ENCODE measurements at places on chromosomes 4 and X. TPM values are rescaled to one million over a fixed set of nuclear protein-coding genes. Genes with fewer than 3 reads are reported as not detected.

The CABS1 gene
- total RNA-seq, result not detected

The ARMCX4 gene
- 12.7 TPM for total RNA-seq

The ETDA gene
- total RNA-seq, result not detected

The COL4A6 gene
- total RNA-seq, result 109 TPM

DNA sequence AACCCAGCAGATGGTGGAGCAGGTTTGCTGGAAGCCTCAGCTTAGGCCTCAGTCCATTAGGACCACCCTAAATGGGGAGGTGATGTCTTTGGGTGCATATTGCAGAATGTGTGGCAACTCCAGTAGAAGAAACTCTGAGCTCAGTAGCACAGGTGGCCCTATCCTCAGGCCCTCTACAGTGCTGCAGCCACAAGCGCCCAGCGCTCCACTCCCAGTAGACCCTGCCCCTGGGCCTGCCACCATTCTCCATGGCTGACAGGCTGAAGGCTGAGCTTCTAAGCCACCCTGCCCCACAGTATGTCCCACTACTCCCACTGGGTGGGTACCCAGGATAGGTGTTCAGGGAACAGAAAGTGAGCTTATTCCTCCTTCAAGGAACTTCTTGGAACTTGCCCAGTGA, 162.8 kb upstream of the MAMLD1 start:
- DNase-seq, result no peak
